ENCODE measurements at places on chromosomes 4 and X. TPM values are rescaled to one million over a fixed set of nuclear protein-coding genes. Genes with fewer than 3 reads are reported as not detected.

DNA sequence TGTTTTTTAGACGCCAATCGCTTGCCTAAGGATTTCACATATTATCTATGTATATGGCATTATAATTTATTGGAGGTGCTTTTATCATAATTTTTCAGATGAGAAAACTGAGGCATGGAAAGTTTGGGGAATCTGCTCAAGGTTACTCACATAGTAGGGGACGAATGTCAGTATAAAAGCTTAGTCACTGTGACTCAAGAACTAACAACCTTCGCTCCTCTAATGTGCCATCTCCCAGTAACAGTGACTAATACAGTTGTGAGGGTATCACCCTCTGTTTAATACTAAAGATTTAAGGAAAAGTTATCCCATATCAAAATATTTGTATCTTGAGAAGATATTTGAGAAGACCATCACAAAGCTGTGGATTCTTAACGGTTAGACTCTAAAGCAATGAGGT is 353.1 kb upstream of the SPOCK3 start:
- DNase-seq, result no peak

DNA sequence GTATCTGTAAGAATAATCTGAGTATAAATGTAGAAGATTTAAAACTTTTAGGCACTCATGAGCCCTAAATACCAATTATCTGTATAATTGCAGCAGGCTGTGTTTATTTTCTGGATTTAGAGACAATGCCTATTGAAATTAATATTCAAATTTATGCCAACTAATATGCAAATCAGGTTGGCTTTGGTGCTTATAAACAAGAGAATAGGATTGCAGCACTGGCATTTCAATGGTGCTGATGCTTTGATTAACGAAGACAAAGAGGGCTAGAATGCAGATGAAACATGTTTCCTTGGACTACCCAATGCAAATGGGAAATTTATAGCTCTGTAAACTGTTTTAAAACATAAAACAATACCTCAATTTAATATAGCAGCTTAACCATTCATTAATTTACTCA is 70.7 kb upstream of the GATB start:
- no peak for DNase-seq

LETM1 gene
- total RNA-seq, result 41.8 TPM

GRCh38 chrX:118024482-118024881 is 92.1 kb downstream of the KLHL13 start:
- no peak for DNase-seq

KLB gene
- total RNA-seq, result 0.15 TPM

ETDB gene
- total RNA-seq, result not detected

ZXDB gene
- 6.9 TPM for total RNA-seq

DNA sequence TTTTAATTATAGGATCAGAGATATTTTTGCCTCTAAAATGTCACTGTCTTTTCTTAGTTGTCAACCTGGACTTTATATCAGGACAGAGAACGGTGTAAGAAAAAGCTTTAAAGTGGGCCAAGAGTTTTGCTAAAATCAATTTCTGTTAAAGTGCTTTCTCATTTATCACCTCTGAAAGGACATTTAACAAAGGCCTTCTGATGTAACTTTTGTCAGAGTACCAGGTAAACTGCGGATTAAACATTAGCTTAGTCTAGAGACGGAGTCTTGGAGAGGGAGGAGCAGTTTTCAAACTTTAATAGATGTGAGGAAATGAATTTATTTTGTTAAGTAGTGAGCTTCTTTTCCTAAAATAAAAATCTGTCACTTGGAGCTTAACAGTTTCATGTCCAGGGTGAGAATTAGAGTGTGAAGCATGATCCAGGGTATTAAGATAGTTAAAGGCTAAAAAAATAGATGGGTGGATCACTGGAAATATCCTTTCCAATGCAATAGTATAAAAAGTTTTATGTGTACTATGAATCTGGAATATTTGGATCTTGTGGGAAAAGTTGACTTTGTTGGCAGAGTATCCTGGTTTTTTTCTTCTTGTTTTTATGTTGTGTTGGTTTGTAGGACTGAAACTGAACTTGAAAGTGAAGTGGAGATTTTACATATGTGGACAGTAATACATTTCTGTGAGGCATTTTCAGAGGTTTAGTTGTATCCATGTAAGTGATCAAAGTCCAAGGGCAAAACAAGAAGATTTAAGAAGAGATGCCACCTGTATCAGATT is 33.6 kb upstream of the BMPR1B start:
- DNase-seq, result no peak

UGT2B15 gene
- not detected for total RNA-seq

AIFM1 gene
- 165 TPM for total RNA-seq

DNA sequence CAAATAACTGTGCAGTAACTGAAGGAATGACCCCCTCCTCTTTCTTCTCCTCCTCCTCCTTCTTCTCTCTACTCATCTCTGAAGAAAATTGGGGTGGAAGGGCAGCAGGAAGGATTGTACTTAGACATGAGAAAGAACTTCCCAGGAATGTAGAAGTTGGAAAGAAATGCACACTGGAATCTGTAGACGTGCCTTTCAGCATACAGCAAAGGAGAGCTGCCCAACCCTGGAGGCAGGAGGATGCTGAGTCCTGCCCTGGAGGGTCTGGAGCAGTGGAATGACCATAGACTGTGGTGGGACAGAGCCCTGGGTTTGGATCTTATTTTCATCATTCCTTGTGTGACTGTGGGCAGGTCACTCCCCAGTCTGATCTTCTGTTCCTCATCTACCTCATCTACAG is 80.1 kb downstream of the PJA1 start:
- no peak for DNase-seq

CENPVL2 gene
- not detected for total RNA-seq

TEX13C gene
- total RNA-seq, result not detected

- no peak for DNase-seq
Measured at GRCh38 chrX:121931567-121931966, 884.2 kb downstream of the GLUD2 start.

XG gene
- total RNA-seq, result not detected

DNA sequence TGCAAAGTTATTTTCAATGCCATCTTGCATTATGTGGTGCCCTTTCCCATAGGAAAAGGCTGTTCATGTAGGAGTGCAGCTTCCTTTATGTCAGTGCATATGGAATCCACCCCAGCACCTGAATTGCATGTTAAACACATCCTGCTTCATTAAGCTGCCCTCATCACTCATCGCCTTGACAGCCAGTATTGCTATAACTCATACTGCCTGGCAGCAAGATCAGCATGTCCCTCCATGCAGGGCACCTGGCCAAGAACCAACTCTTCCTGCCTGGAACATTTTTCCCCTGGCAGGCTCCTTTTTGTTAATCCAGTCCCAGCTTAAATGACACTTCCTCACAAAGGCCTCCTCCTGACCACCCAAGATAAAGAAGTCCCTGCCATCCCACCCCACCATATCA is 23.5 kb upstream of the CA5B start:
- peak; percentile 30 for DNase-seq

GRCh38 chr4:107066621-107067020 is 30.5 kb upstream of the DKK2 start:
- DNase-seq, result no peak

FGF2 gene
- 8.3 TPM for total RNA-seq

DNA sequence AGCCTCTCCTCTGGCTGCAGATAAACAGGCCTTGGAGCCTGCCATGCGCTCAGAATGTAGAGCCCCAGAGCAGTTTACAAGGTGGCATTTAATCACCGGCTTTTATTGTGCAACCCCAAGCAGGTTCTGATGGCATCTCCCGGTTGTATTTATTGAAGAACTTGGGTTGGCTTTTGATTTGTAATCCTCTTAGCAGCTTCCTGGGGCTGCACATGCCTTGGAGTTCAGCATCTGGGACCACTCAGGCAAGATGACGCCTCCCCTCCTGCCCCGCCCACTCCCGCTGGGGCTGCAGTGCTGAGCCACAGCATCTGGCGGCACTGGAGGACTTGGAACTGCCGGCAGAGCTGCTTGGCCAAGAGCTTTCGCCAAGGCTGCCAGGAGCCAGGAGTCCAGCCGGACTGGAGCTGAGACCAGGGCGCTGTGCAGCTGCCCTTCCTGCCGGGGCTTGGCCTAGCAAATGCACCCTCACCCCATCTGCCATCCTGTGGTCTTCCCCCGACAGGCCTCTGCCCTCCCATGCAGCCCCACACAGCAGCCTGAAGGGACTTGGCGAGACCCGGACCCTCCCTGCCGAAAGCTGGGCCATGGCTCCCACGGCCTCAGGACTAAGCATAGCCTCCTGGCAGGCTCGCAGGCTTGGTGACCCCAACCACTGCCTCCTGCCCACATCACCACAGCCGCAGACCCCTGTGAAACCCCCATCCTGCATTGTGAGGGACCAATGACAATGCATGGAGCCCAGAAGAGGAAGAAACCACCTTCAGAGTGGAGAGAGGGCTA is 5.4 kb downstream of the HTRA3 start:
- DNase-seq, result peak; percentile 89

DNA sequence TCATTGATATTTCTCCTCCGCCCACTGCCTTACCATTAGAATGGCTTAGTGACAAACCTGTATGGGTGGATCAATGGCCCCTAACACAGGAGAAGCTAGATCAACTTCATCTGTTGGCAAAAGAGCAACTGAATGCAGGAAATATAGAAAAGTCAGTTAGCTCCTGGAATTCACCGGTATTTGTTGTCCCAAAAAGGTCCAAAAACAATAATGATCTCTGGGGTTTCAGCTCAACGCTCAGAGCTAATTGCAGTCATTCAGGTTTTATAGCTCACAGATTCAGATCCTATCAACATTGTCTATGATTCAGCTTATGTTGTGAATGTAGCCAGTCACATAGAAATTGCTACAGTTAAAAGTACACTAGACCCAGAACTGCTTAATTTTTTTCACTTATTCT is 124.0 kb upstream of the ZCCHC13 start:
- DNase-seq, result no peak

DNA sequence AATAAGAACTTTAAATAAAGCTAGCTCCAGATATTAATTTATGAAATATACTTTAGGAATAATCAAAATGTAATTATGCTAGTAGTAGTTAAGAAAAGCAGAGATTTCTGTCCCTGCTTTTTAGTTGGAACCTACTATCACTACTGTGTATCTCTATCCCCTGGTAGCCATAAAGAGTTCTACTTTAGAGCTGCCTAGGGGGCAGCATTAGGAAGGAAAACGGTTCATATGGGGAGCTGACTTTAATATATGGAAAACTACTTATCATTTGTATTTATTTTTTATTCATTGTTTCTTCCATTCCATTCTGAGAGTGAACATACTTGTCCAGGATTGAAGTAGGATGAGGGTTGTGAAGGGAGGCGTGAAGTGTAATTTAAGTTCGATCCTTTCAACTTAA is 40.9 kb downstream of the CPEB2 start:
- no peak for DNase-seq
